ENCODE measurements at places on chromosomes 12 and 14.

DNA sequence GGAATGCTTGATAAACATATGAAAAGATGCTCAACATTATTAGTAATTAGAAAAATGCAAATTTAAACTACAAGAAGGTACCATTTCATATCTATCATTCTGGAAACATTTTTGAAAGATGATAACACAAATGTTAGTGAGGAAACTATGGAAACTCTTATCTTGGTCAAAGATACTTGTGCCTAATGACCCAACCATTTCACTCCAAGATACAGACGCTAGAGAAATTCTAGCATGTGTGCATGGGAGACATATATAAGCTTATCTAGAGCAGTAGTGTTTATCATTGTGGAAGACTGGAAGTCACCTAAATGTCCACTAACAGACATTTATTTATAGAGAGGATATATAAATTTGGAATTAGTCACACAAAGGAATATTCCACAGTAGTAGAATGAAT, 143.1 kb upstream of the HMGA2 start:
- no peak for DNase-seq

DNA sequence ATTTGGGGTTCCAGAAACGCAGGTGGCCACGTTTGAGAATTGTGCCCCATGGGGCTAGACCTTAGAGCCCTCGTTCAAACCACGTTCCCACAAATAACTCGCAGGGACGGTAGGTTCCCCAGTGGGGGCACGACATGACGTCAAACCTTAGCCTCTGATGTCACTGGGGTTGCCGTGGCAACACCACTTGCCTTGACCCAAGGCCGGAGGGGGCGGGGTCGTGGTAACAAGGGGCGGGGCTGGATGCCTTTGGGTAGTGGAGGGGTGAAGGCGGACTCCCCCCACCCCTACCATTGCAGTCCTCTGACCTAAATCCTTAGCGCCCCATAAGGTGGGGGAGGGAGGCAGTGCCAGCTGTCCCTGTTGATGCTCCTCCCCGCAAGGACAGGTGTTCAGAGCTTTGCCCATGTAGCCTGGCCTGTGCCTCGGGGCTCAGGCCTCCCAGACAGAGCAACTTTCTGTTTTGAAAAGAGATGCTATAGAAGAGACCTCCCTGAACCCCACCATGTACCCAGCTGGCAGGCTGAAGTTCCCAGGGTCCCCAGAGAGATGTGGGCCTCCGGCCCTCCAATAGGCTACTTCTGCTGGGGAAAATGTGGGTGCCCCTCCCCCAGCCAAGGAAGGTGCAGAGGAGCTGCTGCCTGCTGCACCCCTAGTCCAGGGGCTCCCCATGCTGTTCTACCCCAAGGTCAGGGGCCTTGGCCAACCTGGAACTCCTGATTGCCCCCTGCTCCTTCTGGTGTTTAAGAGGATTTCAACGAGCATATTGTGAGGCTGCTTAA, 1.9 kb downstream of the FAM222A start:
- no peak for DNase-seq

DNA sequence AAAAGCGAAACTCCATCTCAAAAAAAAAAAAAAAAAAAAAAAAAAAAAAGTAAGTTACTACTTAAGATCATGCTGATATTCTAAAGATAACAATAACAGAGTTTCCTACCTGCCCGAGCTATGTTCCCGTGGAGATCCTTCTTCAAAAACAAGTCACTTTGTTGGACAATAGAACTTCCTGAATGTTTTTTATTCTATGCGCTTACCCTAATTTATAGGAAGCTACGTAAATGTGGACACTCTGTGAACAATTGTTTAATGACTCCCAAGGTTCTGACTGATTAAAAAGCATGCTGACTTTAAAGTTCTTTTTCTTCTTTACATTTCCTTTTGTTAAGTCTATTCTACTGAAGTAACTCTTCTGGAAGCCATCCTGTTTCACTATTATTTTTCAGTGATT, 52.5 kb downstream of the FGD4 start:
- no peak for DNase-seq

DNA sequence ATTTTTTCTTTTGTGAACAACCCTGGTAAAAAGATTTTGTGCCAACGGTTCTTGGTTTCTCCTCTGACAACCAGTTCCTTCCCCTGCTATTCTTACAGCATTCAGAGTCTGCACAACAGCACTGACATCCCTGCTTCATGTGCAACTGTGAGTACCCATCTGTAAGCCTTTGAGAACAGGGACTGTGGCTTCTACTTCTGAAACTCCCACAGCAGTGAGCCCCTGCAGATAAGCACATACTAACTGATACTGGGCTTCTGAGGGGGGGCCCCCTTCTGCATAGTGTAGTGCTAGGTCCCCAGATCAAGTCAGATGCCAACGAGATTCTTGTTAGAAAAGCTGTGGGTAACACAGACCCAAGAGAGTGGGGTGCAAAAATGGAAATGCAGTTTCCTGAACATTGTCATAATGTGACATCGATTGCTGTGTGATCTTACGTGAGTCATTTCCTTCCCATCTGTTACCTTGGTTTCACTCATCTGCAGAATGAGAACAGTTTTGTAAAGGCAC, 11.1 kb upstream of the NINJ2 start:
- DNase-seq, result peak; percentile 84

- DNase-seq, result no peak
Measured at GRCh38 chr12:6866163-6866919, 990 bp upstream of the TPI1 start.

DNA sequence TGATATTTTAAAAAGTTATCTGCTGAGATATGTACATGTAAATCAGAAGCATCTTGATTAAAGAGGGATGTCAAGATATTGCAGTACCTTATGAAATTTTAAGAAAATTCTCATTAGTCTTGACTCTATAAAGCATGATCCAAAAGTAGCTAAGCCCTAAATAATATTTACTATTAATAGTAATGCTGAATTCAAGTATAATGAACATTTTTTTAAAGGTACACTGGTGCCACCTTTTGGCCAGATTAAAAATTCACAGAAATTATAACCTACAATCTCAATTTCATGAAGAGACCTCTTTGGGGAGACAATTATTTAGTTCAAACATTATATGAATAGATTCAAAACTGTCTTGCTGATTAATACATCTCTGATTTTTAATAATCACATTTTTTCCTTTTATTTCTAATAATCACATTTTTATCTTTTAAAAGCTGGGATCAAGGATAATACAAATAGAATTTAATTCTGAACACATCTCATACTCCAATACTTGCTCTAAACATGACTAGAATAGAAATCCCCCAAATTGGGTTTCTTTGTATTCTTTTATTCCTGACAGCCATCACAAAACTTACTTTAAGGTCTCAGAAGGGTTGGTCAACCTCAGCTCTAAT, 13.4 kb downstream of the AKAP5 start:
- DNase-seq, result no peak

GRCh38 chr14:90461425-90461824, 64.6 kb downstream of the CALM1 start:
- DNase-seq, result no peak

DNA sequence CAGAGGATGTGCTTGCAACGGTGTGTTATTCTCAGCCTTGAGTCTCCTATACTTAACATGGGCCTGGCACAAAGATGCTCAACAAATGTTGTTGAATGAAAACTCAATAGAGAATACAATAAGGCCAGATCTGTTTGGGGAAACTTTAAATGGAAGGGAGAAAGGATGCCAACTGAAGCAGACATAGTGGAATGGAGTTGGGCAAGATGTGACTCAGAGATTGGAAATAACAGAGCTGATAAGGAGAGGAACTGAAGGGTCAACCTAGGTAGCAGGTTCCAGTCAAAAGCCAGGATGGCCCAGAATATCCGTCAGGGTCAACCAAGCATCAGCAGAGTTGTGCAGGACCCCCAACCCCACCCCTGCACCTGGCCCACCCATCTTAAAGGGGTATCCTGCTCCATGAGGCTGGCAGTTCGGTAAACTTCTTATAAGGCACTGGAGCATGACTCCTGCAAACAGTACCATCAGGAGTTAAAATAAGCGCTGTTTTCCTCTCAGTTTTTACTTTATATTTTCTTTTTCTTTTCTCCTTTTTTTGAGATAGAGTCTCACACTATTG, 1.1 kb upstream of the BCDIN3D start:
- no peak for DNase-seq

DNA sequence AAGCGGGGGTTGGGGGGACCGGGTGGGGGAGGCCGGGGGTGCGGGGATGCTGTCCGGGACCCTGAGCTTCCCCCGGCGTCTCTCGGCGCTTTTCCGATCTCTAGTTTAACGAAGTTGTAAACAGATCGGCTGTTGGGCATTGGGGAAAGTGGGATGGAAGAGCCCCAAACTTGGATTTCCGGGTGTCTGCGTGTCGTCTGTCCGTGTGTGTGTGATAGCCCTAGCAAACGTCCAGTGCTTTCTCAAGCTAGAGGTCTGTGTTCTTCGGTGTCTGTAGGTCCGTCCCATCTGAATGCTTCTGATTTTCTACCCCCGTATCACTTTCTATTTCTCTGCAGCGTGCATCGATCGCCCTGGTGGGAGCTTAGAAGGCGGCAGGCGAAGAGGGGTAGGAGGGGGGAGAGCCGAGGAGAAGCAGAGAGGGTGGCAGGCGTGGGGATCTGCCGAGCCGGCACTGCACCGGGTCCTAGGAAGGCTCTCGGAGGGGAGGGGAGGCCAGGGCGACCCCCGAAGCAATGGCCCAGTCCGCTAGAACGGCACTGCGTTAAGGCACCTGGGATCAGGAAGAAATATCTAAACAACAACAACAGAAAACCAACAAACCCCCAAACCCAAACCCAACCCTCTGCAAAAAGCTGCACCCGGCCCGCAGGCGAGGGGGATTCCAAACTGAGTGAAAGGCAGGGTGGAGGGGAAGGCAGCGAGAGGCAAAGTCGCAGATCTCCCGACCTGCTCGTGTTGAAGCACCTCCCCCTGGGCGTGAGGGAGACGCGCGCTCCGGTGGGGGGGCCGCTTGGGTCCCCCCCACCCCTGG, 1.0 kb downstream of the KCNA1 start:
- no peak for DNase-seq

- no peak for DNase-seq
Measured at GRCh38 chr14:22122829-22123560, 449.4 kb upstream of the OR4E1 start.

Measured in activated CD4-positive, alpha-beta T cell treated with anti-CD3 and anti-CD28 coated beads, Interleukin-2, amount 50 U/mL, for 24 hours (primary cell).